Right forelimb (tissue), 1 donor: ENCODE measurements at places on chromosomes 6 and 20.
A peak's percentile ranks its signal among the peaks of the same experiment; 100 is the strongest.

GRCh38 chr20:33419140-33419974 is 18.0 kb upstream of the CDK5RAP1 start:
- DNase-seq, result no peak

DNA sequence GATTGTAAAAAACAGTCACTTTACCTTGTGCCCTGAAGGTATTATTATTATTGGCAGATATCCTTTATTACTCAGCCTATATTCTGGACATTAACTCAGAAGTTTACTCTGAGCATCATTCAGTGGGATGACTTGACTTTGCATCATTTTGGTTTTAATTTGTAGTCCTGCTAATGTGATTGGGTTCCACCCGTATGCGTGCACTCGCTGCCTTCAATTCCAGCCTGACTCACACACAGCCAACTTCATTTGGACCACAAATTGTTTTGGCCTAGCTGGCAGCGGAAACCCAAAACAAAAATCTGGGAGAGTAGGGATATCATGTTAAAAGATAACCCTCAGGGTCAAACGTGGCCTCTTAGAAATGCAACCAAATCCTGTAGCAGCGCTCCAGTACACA is 704.4 kb upstream of the SLC35B3 start:
- no peak for DNase-seq

GRCh38 chr6:130872250-130873095 is 45.3 kb downstream of the SMLR1 start:
- peak; percentile 68 for DNase-seq

DNA sequence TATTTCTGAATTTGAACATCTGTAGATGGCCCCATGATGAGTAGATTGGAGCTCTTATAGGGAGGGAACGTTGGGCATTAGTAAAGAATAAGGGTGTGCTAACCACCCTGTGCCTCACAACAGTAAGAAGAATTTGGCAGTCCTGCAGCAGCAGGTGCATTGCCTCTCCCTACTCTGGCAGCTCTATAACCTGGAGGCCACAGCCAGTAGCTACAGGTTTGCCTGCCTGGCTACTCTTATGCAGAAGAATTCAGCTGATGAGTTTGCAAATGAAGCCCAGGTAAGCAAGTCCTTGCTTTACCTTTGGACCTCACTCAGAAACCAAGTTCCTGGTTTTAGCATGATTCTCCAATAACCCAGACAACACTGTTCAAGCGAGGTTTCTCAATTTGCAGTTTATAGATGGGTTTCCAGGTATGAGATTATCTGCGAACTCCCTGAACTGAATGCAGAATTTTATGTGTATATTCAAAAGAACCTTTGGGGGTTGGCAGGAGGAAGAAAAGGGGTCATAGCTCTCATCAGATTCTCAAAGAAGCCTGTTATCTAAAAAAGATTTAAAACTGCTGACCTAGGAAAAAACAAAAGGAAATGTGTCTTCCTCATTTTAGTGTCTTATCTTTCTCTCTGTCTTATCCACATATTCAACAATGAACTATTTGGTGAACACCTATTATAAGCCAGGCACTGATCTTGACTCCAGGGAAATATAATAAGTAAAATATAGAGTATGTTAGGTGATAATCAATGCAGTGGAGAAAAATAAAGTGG is 18.9 kb downstream of the TREML1 start:
- DNase-seq, result no peak

DNA sequence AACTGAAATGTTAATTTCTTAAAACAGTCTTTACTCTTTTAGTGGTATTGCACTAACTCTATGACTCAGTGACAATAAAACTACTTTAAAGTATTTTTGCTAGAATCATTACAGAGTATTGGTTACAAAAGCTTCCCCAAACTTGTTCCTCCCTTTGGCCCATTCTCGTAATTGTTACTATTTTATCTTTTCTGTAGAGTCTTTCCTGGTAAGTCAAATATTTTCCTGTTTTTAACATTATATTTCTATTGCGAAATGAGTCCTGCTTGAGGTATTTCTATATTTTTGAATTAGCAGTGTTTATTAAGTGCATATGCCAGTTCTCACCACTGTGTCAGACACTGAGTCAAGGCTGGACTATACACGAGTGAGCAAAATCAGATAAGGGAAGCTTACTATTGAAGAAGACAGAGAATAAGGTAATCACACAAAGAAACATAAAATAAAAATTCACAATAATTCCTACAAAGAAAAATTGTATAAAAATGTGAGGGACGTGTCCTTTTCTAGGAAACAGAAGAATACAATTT is 970.5 kb downstream of the EYS start:
- DNase-seq, result no peak

DNA sequence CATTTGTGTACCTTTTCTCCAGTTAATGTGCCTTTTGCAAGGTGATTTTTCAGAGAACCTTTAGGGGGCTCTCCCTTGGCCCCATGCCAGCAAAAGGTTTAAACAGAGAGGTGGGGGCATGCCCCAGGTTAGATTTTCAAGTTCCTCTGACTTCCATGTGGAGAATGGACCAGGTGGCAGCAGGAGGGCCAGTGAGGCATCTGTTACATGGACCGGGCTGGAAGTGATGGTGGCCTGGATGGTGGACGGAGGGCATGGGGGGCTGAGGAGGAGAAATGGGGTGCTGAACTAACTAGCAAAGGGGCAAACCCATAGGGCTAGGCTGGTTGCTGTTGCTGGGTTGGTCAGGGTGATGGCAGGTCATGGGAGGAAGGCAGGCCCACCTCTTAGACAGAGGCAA is 20.7 kb upstream of the BPI start:
- DNase-seq, result no peak

DNA sequence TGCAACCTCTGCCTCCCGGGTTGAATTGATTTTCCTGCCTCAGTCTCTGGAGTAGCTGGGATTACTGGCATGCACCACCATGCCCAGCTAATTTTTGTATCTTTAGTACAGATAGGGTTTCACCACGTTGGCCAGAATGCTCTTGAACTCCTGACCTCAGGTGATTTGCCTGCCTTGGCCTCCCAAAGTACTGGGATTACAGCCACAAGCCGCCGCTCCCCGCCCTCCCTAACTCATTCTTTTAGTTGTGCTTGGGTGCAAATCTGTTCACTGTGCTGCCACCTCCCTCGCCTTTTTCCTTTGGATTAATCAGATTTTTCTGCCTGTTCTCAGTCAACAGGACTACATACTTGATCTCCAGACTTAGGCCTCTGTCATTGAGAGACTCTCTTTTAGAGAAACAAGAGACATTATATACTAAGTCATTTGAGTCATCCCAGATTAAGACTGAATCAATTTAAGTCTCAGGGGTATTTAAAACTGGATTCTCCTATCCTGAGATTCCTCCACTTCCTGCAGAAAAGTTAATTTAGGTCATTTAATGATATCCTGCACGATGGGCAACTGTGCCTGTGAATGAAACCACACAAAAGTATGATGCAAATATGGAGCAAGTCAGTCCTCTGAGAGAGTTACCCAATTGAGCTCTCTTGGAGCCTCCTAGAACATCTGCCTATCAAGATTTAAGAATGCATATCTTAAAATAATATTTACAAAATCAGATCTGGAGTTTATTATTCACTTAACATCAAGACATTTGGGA is 136.1 kb upstream of the THEMIS start:
- DNase-seq, result no peak

DNA sequence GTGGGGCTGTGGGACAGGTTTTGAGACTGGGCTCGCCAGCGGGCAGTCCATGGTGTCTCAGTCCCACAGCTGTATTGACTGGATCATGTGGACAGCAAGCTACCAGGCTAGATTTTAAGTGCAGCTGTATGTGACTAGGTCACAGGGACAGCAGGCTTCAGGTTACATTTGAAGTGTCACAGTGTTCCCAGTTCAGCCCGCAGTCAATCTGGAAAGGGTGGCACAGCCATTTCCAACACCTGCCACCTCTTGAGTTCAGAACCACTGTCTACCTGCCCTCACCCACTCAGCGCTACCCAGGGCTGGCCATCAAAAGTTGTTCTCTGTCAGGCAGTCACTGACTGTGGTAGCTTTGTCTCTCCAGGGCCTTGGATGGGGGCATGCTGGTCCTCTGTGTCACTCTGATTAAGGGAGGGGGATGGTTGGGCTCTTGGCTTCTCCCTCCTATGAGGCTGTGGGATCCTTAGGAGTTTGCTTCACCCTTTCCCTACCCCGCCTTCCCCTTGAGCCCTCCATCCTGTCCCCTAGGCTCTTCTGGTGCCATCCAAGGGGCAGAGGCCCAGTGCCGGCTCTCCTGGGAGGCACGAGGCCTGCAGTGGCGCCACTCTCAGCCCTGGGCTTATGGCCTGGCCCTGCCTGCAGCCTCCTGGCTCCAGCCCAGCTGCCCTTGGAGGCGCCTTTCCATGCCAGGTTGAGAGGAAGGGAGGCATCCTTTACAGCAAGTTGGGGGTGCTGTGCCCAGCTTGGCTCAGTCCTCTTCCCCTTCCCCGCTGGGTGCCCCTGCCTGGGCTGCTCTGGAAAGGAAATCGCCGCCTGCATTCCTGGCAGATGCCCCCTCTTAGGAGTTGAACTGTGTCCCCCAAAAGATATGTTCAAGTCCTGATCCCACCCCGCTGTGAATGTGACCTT is 44.9 kb downstream of the PNLDC1 start:
- no peak for DNase-seq

- DNase-seq, result no peak
Measured at GRCh38 chr6:34237722-34238584, 1.3 kb downstream of the HMGA1 start.

- peak; percentile 92 for DNase-seq
Measured at GRCh38 chr6:108560463-108561308, at the start of gene FOXO3. TSS of gene FOXO3 (plus strand) at chr6:108560917. CDS start at chr6:108561209, 292 bp downstream.

DNA sequence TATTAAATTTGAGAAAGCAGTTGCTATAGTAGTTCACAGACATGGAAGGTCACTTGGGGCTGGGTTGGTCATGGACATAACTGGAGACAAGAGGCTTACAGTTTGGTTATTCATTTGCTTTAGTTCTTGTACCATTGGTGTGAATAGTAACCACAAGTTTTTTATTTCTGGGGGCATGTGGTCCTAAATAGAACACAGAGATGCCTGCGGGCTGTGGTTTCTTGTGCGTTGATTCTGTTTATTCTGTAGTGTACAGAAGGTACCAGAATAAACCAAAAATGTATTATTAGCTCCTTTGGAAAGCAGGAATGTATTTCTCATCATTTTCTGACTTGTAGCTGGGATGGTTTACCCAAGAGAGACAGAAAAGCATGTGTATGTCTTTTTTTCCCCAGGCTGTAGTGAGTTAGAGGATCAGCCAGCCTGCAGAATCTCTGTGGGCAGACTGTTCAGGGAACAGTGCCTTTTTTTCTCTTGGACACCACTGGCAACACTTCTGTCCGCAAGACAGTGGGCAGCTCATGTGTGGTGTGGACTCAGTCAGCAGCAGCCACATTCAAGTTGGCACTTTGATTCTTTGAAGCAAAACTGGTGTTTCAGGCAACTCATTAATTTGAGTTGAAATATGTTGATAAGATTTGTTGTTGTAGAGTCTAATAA is 122.1 kb downstream of the LRRC1 start:
- DNase-seq, result no peak

- DNase-seq, result peak; percentile 86
Measured at GRCh38 chr6:24140591-24140990, 14.6 kb downstream of the NRSN1 start.

DNA sequence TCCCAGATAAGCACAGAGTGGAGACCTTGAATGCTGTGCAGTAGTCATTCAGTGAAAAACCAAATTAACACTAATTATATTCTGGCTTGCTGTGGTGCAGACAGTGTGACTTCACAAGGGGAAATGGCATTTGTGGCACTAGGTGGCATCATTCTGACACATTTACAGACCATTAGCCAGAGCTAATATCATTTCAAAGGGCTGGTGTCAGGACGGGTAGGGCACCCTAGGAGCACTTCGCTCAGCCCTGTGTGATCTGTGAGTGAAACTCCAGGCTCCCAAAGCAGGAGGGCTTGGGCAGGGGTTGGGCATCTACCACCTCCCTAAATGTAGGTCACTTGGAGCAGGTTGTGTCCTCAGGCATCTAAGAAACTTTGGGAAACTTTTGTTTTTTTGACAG is 555.8 kb downstream of the PKHD1 start:
- DNase-seq, result no peak
